ENCODE measurements at places on chromosomes 11 and 22. TPM values are rescaled to one million over a fixed set of nuclear protein-coding genes. Genes with fewer than 3 reads are reported as not detected.

The PYGM gene
- total RNA-seq, result 0.39 TPM

The TBX10 gene
- not detected for total RNA-seq

DNA sequence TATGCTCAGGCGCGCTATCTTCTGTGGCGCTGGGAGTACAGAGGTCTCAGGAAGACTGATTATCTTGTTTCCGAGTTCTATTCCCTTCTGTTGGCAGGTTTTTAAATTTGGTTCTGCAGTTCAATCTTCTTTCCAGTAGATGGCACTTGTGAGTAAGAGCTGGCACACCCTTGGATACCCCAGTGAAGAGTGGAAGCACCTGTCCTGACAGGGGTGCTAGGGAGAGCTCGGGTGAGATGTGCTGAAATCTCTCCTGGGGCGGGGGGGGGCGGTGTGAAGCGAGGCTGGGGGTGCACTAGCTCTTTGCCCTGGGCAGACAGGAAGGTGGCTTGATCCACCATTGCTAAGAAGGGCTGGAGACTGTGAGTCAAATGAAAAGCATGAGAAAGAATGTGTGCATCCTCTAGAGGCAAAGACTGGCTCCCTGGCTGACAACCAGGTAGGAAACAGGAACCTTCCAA lies 679.9 kb upstream of the CCDC179 start:
- no peak overlapping the region for H3K4me3 ChIP-seq
- peaks cover 7% of the 10 kb centered on the region for H3K4me1 ChIP-seq
- H3K27me3 ChIP-seq, result no peaks in the 10 kb centered on the region
- no peaks in the 10 kb centered on the region for H3K36me3 ChIP-seq
- peak; percentile 61 for DNase-seq

DNA sequence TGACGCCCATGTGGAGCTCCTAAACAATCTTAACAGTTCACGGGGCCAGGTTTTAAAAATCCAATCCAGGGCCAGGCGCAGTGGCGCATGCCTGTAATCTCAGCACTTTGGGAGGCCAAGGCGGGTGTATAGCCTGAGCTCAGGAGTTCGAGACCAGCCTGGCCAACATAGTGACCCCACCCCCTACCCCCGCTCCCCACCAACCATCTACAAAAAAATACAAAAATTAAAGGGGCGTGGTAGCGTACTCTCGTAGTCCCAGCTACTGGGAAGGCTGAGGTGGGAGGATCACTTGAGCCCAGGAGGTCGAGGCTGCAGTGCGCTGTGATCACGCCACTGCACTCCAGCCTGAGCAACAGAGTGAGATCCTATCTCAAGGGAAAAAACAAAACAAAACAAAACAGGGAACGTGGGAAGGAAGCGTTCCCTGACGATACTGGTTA lies 689 bp upstream of the SART1 start:
- peak overlapping the region; percentile 64 for H3K4me3 ChIP-seq
- H3K4me1 ChIP-seq, result peaks cover 11% of the 10 kb centered on the region
- peak overlapping the region; percentile 78 for H3K27ac ChIP-seq
- H3K27me3 ChIP-seq, result no peaks in the 10 kb centered on the region
- DNase-seq, result no peak
- H3K36me3 ChIP-seq, result peaks cover 5% of the 10 kb centered on the region

GRCh38 chr11:47449541-47449940 lies 605 bp upstream of the RAPSN start:
- H3K27me3 ChIP-seq, result no peaks in the 10 kb centered on the region
- DNase-seq, result no peak
- no peak overlapping the region for H3K27ac ChIP-seq
- H3K4me1 ChIP-seq, result no peaks in the 10 kb centered on the region
- no peak overlapping the region for H3K4me3 ChIP-seq

The ATG13 gene
- 67.3 TPM for total RNA-seq

DNA sequence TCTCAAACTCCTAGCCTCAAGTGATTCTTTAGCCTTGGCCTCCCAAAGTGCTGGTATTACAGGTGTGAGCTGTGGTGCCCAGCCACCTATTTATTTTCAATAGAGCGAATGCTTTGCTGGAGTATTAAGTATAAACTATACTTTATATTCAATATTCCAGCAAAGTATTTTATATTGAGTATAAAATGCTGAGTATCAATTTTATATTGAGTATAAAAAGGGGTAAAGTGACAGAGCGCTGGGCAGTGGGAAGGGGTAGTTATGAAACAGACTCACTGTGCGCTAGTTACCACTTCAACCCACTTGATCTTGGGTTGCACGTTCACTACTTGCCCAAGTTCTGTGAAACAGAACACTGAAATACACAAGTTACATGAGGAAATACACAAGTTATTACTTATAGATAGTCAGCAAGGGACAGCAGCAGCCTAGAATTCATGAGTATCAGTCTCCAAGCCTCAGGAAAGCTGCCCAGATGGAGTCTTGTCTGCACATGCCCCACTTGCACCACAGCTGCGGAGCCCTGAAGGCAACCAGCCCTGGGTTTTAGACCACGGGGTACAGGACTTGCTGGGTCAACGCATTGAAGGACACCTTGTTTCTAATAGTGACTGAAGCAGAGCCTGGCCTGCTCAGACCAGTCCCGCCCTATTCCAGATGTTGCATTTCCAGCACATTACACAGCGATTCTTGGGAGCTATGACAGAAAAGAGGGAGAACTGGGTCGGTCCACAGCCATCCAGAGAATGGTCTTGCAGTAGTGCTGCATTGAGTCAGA lies 51.6 kb upstream of the SYT13 start:
- peaks cover 2% of the 10 kb centered on the region for H3K27me3 ChIP-seq
- H3K36me3 ChIP-seq, result no peaks in the 10 kb centered on the region
- DNase-seq, result no peak
- H3K4me1 ChIP-seq, result peaks cover 7% of the 10 kb centered on the region

GRCh38 chr22:40236131-40236665 lies 58.5 kb downstream of the TNRC6B start:
- H3K4me1 ChIP-seq, result peaks cover 27% of the 10 kb centered on the region
- no peak overlapping the region for H3K4me3 ChIP-seq
- DNase-seq, result no peak
- no peak overlapping the region for H3K27ac ChIP-seq
- H3K27me3 ChIP-seq, result no peaks in the 10 kb centered on the region

The ASRGL1 gene
- 30.5 TPM for total RNA-seq

DNA sequence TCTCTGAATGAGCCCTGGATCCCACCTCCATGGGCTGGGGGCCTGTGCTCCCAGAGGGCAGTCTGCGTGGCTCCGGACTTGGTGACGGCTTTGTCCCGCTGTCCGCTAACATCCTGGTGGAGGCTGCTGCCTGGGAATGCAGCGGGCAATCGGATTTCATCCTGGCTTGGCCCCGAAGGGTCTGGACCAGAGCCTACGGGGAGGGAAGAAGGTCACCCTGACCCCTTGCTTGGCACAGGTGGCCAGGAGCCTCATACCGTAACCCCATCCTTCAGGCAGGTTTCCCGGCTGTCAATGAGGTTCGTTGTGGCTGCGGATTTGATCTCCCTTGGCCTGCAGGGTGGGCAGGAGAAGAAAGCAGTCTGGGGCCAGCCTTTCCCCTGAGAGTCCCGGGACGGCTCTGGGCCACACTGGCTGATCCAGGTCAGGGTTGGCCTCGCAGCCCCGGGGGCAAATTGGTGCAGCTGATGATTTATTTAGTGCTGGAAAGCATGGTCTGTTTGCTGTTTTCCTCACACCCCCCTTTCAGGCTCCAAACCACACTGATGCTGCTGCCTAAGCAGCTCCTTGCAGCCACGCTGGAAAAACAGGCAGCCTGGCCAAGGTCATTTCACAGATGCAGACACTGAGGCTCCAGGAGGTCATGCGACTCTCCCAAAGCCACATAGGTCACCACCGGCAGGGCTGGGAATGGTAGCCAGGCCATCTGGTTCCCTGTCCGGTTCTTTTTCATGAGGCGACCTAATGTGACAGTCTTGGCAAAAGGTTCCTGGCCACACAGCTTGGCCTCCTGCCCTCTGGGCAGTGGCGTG lies 15.0 kb downstream of the PRDM11 start:
- no peak overlapping the region for H3K27ac ChIP-seq
- H3K27me3 ChIP-seq, result no peaks in the 10 kb centered on the region
- H3K36me3 ChIP-seq, result no peaks in the 10 kb centered on the region
- no peaks in the 10 kb centered on the region for H3K4me1 ChIP-seq
- DNase-seq, result no peak
- H3K4me3 ChIP-seq, result no peak overlapping the region

- no peaks in the 10 kb centered on the region for H3K36me3 ChIP-seq
- H3K4me3 ChIP-seq, result no peak overlapping the region
- no peak for DNase-seq
These were observed 51.0 kb downstream of the ANO1 start for GRCh38 chr11:70129051-70129592.

- no peaks in the 10 kb centered on the region for H3K27me3 ChIP-seq
- H3K4me3 ChIP-seq, result no peak overlapping the region
- peaks cover 42% of the 10 kb centered on the region for H3K4me1 ChIP-seq
- H3K36me3 ChIP-seq, result no peaks in the 10 kb centered on the region
- peak overlapping the region; percentile 72 for H3K27ac ChIP-seq
These were observed 13.2 kb upstream of the MPZL2 start for GRCh38 chr11:118277312-118277711.

GRCh38 chr11:23732026-23732425 lies 764.8 kb upstream of the LUZP2 start:
- no peaks in the 10 kb centered on the region for H3K4me1 ChIP-seq
- H3K27ac ChIP-seq, result no peak overlapping the region
- no peak overlapping the region for H3K4me3 ChIP-seq
- H3K27me3 ChIP-seq, result no peaks in the 10 kb centered on the region
- no peaks in the 10 kb centered on the region for H3K36me3 ChIP-seq
- DNase-seq, result no peak

DNA sequence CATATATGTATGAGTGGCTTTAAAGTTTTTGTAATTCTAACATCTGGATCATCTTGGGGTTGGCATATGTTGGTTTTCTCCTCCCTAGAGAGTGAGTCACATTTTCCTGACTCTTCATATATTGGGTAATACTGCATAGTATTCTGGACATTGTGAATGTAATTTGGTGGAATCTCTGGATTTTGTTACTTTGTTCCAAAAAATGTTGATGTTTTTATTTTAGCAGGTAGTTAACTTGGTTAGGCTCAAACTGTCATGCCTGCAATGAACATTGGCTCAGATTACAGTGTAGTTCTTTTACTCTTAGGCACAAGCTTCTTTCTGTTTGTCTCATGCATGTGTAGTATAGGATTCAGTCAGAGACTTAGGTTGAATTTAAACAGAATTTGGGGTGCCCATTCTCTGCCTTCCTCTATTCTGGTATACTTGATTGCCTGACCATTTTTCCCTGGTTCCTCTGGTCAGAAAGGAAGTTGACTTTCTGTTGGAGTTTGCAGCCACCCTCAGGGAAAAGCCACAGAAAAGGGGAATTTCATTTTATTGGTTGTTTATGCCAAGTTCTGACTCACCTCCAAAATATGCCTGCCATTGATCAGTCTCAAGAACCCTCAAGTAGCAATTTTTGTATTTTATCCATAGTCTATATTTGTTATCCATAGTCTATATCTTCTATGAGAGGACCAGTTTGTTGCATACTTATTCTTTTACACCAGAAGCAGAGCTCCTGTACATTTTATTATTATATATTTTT lies 151.7 kb downstream of the UVRAG start:
- peaks cover 27% of the 10 kb centered on the region for H3K4me1 ChIP-seq
- peak; percentile 83 for DNase-seq
- no peaks in the 10 kb centered on the region for H3K36me3 ChIP-seq
- no peaks in the 10 kb centered on the region for H3K27me3 ChIP-seq
- H3K27ac ChIP-seq, result peak overlapping the region; percentile 53
- no peak overlapping the region for H3K4me3 ChIP-seq

DNA sequence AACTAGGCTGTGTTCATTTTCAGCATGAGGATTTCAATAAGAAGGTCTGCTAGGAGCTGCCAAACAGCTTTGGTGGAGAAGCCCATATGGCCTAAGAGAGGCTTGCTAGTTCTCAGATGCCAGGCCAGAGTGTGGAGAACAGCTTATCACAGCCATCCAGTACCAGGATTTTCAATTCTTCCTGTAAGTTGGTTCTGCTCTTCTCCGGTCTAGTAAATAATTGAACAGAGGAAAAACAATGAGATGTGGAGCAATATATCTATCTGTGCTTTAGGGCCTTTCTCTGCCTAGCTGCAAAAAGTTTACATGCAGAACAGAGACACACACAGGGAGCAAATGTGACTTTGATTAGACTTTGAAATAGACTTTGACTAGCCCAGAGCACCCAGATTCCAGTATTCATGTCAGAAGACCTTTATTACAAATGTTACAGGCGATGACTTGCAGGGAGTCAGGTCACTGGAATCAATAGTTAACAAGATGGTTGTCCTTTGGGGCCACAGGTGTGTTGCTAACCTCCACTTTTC lies 19.8 kb upstream of the PPP2R1B start:
- H3K36me3 ChIP-seq, result no peaks in the 10 kb centered on the region
- no peak for DNase-seq
- H3K27ac ChIP-seq, result no peak overlapping the region
- H3K4me3 ChIP-seq, result no peak overlapping the region
- H3K4me1 ChIP-seq, result no peaks in the 10 kb centered on the region
- no peaks in the 10 kb centered on the region for H3K27me3 ChIP-seq

All from endothelial cell of umbilical vein (primary cell).